ENCODE measurements at places on chromosomes 1 and 21.

DNA sequence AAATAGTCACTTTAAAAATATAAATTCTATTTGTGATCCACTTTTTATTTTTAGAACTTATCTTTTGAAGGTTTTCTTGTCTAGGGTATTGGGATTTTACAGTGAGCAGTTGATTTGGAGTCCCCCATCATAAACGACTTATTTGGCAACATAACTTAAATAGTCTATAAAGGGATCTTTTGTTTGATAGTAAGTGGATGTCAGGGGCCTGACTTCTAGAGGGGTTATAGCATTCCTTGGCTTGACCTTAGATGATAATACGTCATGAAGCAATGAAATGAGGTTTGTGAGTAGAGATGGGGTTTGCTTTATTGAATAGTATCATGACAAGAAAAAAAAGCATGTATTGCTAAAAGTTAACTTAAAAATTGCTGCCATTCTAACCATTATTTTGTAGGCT lies 17.8 kb downstream of the VPS45 start:
- no peak for DNase-seq

- no peak for DNase-seq
These were observed 25.1 kb downstream of the WDR64 start for GRCh38 chr1:241677201-241677600.

DNA sequence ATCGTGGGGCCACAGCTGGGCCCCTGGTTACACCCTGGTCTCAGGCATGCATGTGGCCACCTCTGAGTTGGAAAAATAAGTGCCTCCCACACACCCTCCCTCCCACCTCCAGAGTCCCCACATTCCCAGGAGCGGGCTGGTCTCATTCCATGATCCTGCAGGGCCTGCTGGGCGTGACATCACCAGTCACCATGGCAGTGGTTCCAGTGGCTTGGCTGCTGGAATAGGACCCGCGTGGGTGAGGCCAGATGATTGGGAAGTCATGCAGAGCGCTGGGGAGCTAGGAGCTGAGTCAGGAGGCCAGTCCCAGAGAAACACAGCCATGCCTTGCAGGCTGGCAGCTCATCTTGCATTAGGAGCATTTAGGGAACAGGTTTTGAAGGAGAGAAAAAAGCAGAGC lies 125.4 kb upstream of the TMEM51 start:
- DNase-seq: no peak

DNA sequence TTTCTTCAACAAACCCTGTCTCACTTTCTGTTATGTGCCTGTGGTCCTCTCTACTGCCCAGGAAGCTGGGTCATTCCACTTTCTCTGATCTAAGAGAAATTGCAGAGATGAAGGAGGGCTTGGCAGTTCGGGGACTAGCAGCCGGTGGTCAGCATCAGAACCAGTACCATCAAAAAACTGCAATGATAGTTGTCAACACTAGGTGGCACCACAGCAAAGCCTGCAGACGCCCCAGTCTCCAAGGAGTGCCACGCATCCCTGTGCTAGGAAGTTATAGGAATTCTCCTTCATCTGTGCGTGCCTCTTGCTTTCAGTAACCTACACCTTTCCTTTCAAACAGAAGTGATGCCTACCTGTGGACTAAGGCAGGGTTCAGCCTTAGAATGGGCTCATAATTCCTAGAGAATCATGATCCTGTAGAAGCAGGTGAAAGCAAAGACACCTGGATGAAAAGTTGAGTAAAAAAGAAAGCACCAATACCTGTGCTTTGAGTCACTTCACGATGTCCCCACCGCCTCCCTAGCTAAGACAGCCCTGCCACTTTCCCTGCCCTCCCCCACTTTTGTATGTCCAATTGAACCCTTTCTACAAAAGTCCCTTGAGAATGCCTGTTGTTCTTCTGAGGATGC lies 129.2 kb downstream of the ADAMTS1 start:
- DNase-seq: no peak

DNA sequence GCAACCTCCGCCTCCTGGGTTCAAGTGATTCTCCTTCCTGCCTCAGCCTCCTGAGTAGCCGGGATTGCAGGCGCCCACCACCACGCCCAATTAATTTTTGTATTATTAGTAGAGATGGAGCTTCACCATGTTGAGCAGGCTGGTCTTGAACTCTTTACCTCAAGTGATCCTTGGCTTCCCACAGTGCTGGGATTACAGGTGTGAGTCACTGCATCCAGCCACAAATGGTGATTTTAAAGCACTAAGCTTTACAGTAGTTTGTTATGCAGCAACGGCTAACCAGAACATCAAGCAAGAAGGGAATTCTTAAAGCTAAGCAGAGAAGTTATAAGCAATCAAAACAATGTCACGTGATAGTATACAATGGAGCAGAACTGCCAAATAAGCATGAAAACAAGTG lies 65.7 kb downstream of the NVL start:
- no peak for DNase-seq

DNA sequence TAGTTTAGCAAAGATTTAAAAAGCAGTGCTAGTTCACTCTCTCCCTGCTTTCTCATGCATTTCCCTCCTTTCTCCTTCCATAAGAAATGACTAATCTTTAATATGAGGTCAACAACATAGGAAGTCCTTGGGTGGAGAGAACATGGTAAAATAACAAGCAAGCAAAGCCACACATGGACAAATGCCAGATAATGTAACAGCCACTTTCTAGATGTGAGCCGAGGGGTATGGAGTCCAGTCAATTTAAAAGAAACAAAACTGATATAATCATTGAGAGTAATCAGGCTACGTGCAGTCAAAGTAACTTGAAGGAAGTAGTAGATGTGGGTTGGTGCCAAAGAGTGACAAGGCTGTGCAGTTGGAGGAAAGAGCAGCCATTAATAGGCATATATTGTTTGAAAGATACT lies 69.6 kb downstream of the DUSP10 start:
- DNase-seq: no peak

GRCh38 chr1:115764541-115764940 lies 4.0 kb downstream of the CASQ2 start:
- no peak for DNase-seq

DNA sequence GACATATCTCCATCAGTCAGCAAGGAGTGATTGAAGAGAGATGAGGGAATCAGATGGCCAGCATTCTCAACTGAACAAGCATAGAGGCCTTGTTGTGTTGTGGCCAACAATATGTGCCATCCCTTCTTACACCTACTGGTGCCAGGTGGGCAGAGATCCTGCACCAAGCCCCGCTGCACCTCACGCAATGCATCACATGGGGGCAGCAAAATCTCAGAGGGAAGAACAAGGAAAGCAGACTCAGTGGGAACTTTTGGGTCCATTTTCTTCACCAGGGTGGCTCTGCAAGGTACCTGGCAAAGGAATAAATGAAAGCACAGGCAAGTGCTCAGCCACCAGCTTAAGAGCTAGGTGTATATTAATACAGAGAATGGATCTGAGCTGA lies 33.2 kb downstream of the HSD3B2 start:
- DNase-seq: no peak

- no peak for DNase-seq
These were observed 95.5 kb downstream of the SSBP3 start for GRCh38 chr1:54310439-54311328.

- DNase-seq: no peak
These were observed 2.2 kb upstream of the TESK2 start for GRCh38 chr1:45493116-45493697.

DNA sequence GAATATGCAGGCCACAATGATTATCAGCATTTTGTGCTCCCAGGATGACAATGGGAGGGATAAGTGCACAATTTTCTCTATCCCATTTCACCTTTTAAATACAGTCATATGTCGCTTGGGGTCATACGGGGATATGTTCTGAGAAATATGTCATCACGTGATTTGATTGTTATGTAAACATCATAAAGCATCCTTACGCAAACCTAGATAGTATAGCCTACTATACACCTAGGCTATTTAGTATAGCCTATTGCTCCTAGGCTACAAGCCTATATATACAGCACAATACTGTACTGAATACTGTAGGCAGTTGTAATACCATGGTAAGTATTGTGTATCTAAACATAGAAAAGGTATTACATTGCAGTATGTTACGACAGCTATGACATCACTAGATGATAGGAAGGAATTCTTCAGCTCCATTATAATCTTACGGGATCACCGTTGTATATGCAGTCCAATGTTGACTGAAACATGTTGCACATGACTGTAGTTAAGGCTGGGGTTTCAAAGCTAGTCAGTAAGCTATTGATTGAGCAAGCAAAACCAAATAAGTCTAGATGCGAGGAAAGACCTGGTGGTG lies 18.9 kb downstream of the RUSC1 start:
- DNase-seq: no peak

DNA sequence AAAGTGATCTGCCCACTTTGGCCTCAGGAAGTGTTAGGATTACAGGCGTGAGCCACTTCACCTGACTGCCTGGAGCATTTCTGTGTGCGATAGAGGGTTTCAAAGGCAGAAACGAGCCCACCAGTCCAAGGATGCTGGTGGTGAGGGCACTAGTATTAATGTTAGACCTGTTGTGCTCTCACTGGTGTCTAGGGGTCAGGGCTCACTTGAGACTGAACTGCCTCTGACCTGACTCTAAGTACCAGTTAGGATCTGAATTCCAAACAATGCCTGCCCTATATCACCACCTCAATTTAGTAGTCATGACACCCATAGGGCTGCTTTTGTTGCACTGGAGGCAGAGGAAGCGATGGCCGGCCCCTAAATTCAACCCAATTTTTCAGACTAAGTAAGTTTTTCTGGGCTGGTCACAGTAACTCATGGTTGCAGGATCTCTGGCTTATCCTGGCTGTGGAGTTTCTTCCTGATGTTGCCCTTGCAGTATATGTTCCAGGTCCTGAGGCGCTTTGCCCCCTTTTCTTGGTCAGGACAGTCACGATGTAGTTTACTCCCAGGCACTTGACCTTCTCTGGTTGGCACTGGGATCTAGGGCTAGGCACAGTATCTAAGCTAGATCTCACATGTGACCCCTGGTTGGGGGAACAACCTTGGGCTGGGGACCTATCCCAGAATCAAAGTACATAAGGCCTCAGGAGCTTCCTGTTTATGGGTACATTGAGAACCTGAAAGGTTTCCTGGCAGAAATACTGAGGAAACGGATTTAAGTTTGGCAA lies 4.5 kb downstream of the CCDC17 start:
- DNase-seq: no peak

- DNase-seq: no peak
These were observed 33.0 kb downstream of the URB1 start for GRCh38 chr21:32359719-32360260.

GRCh38 chr1:197222025-197222685 lies 45.9 kb upstream of the CRB1 start:
- DNase-seq: no peak

DNA sequence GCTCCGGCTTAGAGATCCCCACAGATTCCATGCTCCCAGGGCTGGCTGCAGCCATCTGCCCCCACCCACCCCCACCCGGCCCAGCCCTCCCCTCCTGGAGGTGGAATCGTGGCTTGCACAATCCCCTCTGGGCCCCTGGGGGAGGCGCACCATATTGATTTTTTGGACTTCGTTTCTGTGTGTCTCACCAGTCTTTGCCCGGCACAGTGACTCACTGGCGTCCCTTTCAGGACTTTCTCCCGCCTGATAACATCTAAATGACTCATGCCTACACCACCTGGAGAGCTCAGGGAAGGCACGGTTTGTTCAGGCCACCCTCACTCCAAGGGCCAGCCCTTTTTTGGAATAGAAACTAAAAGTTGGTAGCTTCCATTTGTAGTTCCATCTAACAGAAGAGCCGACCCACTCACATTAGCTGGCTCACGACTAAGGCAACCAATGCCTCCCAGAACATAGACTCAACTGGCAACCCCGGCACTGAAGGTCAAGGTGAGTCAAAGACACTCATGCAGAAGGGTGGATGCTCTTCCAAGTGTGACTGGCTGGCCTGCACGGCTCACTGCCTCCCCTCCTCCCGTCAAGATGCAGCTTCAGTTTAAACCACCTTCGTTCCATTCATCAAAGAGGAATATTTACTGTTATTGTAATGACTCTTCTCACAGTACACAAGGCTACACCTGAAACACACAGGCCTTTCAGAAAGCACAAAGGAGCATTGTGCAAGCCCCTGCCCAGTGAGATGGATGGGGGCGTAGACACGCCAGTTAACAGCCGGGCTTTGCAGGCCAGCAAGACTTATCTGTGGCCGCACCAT lies 18.1 kb upstream of the ETS2 start:
- no peak for DNase-seq

- no peak for DNase-seq
These were observed 14.1 kb upstream of the A3GALT2 start for GRCh38 chr1:33335020-33335419.

DNA sequence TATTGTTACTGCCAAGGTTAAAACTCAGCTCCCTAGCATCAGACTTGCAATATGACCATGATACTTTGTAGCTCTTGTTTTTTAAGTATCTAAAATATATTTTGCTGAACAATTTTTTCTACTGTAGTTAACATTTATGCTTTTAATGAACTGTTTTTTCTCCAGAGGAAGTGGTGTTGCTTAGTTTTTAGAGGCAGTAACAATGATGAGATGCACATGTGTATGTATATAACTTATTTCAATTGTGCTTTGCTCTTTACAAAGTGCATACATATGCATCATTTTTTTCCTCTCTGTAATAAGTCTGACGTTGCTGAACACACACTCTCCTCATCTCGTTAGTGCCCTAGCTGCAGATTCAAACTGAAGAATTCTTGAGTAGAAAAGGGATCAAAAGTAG lies 418.8 kb downstream of the ZP4 start:
- no peak for DNase-seq
